Stimulated activated CD8-positive, alpha-beta memory T cell treated with anti-CD3 and anti-CD28 coated beads, Interleukin-2, amount 100 ng/mL, for 1 hour (primary cell): ENCODE measurements at places on chromosomes 1 and 21.

GRCh38 chr1:232381394-232382100, 248.4 kb downstream of the SIPA1L2 start:
- no peak for DNase-seq

- DNase-seq = no peak
These were observed 148.4 kb downstream of the COP1 start for GRCh38 chr1:176058686-176059085.

DNA sequence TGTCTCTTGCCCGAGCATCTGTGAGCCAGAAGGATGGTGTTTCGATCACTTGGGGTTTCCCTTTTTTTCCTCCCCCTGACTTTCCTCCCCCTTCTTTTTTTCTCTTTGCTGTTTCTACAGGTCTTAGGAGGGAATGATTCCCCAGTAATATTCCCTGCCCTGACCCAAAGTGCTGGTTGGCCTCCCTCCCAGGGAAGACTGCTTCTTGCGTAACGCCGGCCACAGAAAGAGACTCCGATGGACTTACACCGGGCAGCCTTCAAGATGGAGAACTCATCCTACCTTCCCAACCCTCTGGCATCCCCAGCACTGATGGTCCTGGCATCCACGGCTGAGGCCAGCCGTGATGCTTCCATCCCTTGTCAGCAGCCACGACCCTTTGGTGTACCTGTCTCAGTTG, 6.8 kb downstream of the RNF220 start:
- no peak for DNase-seq

DNA sequence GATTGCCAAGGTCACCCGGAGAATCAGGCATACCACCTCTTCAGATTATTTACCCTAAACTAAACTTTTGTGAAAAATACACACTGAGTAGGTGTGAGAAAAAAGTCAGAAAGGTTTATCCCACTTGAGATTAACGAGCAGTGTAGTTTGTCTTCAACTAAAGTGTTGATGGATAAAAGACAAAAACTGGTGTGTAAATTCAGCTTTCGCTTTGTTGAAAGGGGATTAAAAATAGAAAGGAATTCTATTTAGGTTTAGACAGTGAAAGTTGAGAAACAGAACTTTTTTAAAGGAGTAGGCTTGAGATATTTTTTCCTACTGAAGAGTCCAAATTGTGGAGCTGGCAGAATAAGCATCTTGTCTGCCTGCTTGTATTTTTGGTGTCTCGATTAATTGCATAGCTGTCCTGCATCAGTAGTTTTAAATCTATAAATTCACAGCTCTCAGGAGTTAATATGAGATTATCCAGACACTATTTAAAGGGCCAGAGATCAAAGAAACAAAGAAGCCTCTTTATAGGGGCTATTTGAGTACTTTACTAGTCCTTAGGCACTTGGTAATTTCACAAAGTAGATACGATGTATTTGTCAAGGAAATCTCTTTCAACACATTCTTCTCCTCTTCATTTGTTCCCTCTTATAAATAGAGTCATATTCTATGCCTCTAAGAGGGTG, 46.7 kb upstream of the RABGAP1L start:
- DNase-seq = no peak

DNA sequence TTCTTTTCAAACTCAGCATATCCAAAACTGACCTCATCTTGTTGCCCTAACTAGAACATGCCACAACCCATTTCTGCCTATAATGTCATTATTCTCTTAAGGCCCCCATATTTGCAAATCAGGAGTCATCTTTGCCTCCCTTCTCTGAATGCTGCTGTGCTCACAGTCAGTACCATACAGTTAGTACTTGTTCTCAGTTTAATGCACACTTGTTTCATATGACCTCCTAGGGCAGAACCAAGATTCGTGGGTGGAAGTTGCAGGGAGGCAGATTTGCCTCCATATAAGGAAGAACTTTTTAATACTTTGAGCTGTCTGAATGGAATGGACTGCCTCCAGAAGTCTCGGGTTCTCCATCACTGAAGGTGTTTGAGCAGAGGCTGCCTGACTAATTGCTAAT, 9.2 kb downstream of the CAP1 start:
- DNase-seq = no peak

DNA sequence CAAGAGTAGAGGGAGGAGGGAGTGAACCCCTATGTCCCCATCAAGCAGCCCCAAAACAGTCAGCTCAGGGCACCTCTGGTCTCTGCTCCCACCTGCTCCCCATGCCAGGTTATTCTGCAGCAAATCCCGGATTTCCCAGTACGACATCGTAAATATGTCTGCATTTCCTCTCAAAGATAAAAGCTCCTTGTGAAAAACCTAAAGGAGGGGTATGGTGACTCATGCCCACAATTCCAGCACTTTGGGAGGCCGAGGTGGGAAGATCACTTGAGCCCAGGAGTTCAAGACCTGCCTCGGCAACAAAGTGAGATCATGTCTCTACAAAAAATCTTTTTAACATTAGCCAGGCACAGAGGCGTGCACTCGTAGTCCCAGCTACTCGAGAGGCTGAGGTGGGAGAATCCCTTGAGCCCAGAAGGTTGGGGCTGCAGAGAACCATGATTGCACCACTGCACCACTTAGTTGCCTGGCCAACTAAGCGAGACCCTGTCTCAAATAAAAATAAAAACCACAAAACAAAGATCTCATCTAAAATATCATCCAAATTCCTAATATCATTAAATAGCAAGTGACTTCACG, 7.1 kb downstream of the ACOT7 start:
- no peak for DNase-seq

DNA sequence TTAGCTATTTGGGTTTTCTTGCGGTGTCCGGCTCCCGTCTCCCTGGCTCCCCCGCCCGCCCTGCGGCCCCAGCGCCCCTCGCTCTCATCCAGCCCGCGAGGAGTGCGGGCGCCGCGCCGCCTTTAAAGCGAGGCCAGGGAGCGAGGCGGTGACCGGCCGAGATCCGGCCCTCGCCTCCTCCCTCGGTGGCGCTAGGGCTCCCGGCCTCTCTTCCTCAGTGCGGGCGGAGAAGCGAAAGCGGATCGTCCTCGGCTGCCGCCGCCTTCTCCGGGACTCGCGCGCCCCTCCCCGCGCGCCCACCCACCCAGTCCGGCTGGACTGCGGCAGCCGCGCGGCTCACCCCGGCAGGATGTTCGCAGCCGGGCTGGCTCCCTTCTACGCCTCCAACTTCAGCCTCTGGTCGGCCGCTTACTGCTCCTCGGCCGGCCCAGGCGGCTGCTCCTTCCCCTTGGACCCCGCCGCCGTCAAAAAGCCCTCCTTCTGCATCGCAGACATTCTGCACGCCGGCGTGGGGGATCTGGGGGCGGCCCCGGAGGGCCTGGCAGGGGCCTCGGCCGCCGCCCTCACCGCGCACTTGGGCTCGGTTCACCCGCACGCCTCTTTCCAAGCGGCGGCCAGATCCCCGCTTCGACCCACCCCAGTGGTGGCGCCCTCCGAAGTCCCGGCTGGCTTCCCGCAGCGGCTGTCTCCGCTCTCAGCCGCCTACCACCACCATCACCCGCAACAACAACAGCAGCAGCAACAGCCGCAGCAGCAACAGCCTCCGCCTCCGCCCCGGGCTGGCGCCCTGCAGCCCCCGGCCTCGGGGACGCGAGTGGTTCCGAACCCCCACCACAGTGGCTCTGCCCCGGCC, 492 bp downstream of the HLX start:
- DNase-seq = no peak

DNA sequence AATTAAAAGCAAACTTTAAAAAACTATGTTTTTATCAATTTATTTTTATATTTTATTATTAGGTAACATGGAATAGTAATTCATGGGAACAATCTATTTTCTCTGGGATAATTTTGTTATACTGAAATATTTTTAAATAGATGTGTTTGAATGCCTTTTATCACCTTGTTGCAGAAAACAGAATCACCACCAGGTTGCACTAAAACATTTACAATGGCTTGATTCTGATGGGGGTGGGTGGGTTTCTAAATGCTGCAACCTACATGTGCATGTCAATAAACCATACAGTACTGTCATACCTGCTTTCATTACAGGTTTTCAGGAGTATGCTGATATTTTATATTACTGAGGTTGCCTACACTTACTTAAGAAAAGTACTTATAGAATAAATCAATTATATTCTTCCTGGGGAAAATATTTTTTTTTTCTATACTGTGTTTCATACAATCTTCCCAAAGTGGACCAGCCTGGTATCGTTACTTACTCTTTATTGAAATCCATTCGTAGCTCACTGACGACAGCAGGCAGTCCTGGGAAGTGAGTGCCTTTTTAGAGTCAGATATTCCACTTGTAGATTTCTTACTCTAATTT, 132.8 kb downstream of the PTPRC start:
- DNase-seq = no peak

GRCh38 chr1:169144941-169145626, 38.6 kb downstream of the ATP1B1 start:
- DNase-seq = no peak
